Smooth muscle cell of trachea (primary cell): ENCODE measurements at places on chromosomes 3 and 15. TPM values are rescaled to one million over a fixed set of nuclear protein-coding genes. Genes with fewer than 3 reads are reported as not detected.

MYH15 gene
- total RNA-seq: 0.50 and 1.0 TPM in 2 replicates

SMAD6 gene
- 16.6 and 23.3 TPM in 2 replicates for total RNA-seq

IL17RE gene
- total RNA-seq: 1.5 and 2.8 TPM in 2 replicates

EOMES gene
- total RNA-seq: under 0.01 TPM in 1 of 2 replicates, not detected in the other

SELENOS gene
- total RNA-seq: 48.0 and 60.7 TPM in 2 replicates

SKOR1 gene
- total RNA-seq: 0.15 and 0.17 TPM in 2 replicates

SHC4 gene
- total RNA-seq: 2.0 and 3.0 TPM in 2 replicates

CLDN16 gene
- not detected in 2 replicates for total RNA-seq

OCA2 gene
- not detected in 2 replicates for total RNA-seq

ADIPOQ gene
- under 0.01 and 0.15 TPM in 2 replicates for total RNA-seq

KCNAB1 gene
- total RNA-seq: under 0.01 and 2.8 TPM in 2 replicates

NPAP1 gene
- total RNA-seq: not detected in 2 replicates

SLC22A14 gene
- total RNA-seq: 0.15 TPM in 1 of 2 replicates, not detected in the other

MRPS22 gene
- 67.3 and 116 TPM in 2 replicates for total RNA-seq

GOLGA8J gene
- total RNA-seq: not detected in 2 replicates

NAA80 gene
- total RNA-seq: 5.5 and 6.0 TPM in 2 replicates

ANKRD63 gene
- not detected in 2 replicates for total RNA-seq

C3orf33 gene
- 1.3 and 4.1 TPM in 2 replicates for total RNA-seq

SUSD5 gene
- total RNA-seq: 1.6 and 2.5 TPM in 2 replicates

GP5 gene
- total RNA-seq: 0.17 TPM in 1 of 2 replicates, not detected in the other
